ENCODE measurements at places on chromosomes 6 and 20.

GRCh38 chr6:167266830-167267555 lies 24.1 kb upstream of the UNC93A start:
- no peak for DNase-seq

DNA sequence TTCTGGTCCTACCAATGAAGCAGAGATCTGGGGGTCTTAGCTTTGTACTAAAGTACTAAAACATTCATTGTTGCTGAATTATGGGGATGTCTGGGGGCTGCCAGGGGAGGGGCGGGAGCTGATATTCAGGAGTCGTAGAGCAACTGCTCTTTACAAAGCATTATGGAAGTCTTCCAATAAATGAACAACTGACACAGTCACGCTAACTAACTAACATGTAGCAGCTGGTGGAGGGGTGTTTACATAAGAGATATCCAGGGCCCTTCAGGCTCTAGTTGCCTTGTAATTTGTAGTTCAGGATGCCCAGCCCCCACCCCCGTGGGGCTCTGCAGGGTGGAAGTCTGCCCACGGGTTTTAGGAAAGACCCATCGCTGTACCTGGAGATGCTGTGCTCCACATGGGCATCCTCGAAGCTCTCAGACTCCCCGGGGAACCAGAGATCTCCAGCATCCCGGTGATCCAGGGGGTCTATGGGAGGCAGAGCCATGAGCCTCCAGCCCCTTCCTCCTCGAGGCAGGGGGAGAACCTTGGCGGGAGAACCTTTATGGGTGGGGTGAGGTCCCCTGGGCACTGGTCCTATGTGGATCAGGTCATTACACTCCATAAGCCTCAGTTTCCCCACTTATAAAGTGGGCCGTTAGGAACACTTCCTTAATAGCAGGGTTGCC lies 3.4 kb downstream of the TREM2 start:
- no peak for DNase-seq

DNA sequence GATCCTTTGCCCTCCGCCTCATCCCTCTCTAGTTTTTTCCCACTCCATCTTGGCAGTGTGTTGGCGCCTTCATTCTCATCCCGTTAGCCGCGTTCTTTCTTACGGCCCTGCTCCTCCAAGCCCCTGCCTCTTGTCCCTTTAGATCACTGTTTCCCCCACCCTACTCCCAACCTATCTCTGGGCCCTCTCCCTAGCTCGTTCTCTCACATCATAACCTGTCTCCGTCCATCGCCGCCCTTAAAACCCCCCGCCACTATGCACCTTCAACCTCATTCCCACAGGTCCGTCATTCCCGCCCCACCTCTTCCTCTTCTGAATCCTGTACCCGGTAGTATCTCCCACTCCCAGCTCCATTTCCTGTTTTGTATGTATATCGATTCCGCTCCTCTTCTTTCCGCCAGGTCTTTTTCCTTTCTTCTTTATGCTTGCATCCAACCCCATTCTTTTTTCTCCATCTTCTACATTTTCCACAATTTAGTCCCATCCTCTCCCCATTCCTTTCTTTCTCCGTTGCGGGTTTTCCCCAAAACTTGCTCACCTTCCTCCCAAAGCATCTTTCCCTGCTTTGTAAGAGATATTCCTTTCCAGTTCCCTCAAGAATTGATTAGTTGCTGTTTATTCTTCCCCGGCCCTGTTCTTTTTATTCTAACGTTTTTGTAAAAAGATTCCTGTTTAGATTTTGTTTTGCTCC lies 671 bp downstream of the EFHC1 start:
- no peak for DNase-seq

DNA sequence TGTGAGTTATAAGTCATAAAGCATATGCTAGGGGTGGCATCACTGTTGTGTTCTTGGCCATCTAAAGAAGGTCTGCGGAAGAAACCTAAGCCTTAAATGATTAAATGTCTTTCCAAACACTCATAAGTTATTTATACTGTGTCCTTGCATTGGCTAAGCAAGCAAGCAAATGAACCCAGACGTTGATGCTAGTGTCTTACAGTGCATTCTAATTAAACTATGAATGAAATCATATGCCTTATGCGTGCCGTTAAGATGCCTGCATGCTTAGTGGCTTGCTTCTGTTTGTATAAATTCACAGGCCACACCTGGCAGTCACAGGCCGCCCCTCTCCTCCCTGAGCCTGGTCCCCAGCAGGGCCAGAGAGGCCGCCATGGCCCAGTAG lies 49.9 kb downstream of the RIN2 start:
- DNase-seq: no peak

DNA sequence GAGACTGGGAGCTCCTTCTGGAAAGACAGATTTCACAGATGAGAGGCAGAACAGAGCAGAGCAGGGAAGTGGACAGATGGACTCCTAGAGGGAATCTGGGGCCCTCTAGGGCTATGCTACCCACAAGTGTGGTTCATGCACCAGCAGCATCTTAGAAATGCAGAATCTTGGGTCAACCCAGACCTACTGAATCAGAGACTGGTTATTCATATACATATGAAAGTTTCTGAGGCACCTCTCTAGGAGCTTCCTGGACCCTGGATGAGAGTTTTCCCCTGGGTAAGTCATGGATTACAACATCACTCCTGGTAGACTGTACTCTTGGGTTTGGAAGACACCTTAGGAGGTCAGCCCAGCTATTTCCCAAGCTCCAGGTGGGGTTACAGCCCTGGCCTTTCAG lies 55.4 kb upstream of the SAYSD1 start:
- DNase-seq: no peak

DNA sequence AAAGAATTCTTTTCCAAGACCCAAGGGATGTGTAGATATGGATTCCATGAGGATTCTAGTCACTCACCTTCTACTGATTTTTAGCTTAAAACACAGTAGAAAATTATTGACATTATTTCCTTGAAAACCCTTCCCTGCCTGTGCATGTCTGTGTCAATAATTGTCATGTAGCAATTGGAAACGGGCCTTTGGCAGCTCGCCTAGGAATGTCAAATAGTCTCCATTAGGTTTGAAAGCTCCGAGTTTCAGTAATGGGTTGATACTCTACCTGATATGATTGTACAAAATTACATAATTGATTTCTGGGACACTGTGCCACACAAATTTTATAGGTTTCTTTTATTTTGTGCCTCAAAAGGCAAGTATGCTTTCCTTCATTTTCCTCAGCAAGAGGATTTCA lies 515.2 kb upstream of the ARID1B start:
- no peak for DNase-seq

DNA sequence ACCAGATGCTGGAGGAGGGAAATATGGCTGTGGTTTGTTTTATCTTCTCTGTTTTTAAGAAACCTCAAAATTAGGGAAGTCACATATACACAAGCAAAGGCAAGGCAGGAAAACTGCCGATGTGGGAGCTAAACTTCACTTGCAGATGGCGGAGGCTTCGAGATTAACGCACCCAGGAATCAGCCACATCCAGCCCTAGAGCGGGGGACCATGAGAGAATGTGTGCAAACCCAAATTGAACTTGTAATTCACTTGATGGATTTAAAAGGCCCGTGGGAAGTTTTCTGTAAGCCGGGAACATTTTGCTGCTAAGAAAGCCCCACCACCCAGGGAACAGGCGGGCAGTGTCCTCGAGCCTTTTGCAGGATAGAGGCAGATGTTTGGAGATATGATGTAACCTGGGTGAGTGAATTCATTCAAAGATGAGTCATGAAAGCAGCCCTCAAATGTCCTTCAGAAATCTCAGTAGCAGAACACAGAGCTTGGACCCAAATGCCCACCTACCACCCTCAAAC lies 39.9 kb downstream of the PREX1 start:
- DNase-seq: peak; percentile 68

GRCh38 chr20:45016089-45016671 lies 49.9 kb downstream of the STK4 start:
- DNase-seq: peak; percentile 23

- DNase-seq: no peak
Measured at GRCh38 chr6:710601-711571, 17.9 kb upstream of the EXOC2 start.

- DNase-seq: no peak
Measured at GRCh38 chr6:155256122-155256795, 7.6 kb upstream of the CLDN20 start.

GRCh38 chr6:57216235-57217101 lies 5.6 kb downstream of the RAB23 start:
- DNase-seq: no peak

DNA sequence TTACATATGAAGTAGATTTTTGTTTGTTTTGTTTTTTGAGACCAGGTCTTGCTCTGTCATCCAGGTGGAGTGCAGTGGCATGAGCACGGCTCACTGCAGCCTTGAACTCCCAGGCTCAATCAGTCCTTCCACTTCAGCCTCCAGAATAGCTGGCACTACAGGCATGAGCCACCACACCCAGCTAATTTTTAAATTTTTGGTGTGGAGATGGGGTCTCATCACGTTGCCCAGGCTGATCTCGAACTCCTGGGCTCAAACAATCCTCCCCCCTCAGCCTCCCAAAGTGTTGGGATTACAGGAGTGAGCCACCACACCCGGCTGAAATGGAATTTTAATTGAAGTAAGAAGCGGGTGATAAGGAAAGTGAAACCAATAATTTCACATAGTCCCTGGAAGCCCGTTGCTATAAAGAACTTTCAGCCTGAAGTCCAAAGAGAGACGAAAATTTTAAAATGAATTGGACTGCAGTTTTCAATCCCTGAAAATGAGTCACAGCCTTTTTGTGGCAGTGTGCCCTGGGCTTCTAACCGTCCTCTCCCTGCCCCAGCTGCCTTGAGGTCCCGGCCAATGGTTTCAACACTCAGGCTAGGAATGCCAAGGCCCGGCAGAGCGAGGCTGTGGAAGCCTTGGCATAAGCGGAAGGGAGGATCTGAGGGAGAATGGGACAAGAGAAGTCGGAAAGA lies 757 bp downstream of the RAET1E start:
- no peak for DNase-seq

All from hematopoietic multipotent progenitor cell treated with erythropoietin and hydrocortisone succinate and interleukin-3 and kit ligand, for 8 days (in vitro differentiated cells).